ENCODE measurements at places on chromosomes 4 and X.

DNA sequence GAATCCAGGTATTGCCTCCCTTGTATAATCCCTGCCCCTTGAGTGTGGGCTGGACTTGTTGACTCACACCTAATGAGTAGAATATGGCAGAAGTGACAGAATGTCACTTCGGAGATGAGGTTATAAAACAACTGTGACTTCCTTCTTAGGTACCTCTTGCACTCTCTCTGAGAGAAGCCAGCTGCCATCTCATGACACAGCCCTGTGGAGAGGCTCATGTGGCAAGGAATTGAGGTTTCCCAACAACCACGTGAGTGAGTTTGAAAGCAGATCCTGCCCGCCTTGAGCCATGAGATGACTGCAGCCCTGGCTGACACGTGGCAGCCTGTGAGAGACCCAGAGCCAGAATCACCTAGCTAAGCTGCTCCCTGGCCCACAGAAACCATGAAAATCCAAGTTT lies 13.5 kb downstream of the ASB11 start:
- no peak for DNase-seq

GRCh38 chr4:163590103-163590502 lies 95.6 kb downstream of the TMA16 start:
- DNase-seq = no peak

DNA sequence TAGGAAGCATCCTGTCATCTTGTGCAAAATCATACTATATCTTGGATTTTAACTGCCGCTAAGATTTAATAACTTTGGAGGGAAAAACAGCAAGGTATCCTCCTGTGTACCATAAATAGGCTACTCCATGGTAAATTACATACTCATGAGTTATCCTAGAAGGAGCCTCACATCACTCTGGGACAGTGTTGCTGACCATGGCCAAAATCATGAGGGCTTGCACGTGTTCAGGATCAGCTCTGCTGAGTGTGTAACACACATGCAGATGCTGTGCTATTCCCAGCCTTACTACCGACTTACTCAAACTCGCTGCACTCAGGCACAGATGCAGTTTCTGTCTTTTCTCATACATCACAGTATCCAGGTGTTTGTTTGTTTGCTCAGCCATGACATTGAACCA lies 56.6 kb downstream of the DKK2 start:
- no peak for DNase-seq

DNA sequence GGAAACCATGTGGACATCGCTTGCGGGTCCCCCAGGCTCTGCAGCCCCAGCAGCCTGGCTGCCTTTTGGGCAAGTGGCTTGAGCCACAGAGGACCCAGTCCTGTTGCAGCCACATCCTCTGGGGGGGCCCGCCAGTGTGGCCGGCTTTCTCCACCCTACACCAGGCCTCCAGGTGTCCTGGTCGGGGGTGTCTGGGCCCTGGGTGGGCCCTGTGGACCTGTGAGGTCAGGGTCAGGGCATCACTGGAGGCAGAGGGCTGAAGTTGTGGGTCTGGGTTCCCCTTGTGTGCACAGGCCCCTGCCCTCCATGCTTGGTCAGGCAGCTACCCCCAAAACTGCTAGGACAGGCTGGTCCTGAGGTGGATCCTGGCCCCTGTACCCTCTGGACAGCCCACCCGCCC lies 3.3 kb upstream of the MSANTD1 start:
- DNase-seq = no peak

- DNase-seq = no peak
Measured at GRCh38 chr4:54199919-54200318, 29.2 kb upstream of the PDGFRA start.

GRCh38 chr4:24730256-24731001 lies 64.9 kb upstream of the SOD3 start:
- no peak for DNase-seq

GRCh38 chr4:133154725-133155124 lies 5.6 kb downstream of the PCDH10 start:
- no peak for DNase-seq

- DNase-seq = no peak
Measured at GRCh38 chr4:47145630-47146029, 114.3 kb downstream of the GABRB1 start.

GRCh38 chr4:77226939-77227705 lies 70.1 kb downstream of the CCNG2 start:
- DNase-seq = no peak

DNA sequence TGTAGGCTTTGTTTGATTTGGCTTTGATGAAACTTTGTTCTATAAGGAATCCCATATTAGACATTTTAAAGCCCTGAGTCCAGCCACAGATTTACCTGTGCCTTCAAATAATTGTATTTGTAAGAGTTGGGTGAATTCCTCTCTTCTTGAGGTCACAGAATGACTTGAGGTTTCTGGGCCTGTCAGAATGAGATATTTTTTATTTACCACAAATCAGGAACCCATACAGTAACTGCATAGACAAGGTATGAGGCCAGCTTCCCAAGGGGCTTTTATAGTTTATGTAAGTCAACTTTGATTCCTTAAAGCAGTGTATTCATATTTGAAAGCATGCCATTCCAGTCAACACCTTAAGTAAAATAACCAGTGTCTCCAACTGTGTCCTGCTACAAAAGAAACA lies 29.1 kb upstream of the CXCL3 start:
- DNase-seq = no peak

DNA sequence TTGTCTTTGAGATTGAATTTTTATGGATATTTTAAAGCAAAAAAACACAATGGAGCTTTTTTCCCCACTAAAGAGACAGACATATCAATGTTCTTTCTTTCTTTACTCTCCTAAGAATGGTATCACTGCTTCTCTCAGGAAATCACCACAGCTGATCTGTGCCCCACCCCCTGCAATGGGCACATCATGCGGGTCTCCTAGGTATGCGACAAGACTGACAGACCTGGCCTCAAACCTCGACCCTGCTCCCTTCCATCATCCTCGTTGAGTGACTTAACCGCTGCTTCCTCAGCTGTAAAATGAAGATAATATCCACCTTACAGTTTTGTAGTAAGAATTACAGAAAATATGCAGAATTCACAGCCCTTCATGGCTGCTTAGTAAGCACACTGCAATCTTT lies 58.3 kb downstream of the LEF1 start:
- DNase-seq = no peak

GRCh38 chr4:141605425-141605856 lies 30.9 kb upstream of the IL15 start:
- DNase-seq = no peak

GRCh38 chr4:89556601-89557305 lies 249.2 kb upstream of the GPRIN3 start:
- no peak for DNase-seq

DNA sequence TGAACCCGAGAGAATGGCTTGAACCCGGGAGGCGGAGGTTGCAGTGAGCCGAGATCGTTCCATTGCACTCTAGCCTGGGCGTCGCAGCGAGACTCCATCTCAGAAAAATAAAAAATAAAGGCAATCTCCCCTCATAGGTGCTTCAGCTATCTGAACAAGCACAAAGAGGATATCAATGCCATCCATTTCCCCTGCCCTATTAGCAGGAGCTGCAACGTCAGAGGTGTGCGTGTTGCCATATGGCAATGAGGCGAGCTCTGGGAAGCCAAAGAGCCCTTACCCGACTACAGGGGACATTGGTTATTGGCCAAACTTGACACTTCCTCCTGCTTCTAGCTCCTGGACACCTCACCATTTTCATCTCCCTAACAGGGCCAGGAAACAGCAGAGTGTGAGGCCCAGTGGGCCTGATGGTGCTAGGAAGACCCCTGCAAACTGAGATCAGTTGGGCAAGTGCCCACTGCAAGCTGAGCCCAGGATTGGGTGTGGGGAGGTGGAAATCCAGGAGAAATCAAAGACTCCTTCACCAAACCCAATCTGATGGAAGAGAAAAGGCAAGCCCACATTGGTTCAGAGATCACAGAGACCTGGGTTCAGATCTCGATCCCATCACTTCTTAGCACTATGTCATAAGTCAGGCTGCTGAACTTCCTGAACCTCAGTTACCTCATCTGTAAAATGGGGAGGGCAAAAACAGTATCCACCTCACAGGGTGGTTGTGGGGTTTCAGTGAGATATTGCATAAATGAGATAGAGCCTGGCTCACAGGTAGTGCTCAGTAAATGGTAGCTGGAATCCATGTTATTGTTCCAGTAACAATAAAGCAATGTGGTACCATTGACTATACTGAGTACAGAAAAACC lies 21.2 kb downstream of the SLC25A5 start:
- no peak for DNase-seq

DNA sequence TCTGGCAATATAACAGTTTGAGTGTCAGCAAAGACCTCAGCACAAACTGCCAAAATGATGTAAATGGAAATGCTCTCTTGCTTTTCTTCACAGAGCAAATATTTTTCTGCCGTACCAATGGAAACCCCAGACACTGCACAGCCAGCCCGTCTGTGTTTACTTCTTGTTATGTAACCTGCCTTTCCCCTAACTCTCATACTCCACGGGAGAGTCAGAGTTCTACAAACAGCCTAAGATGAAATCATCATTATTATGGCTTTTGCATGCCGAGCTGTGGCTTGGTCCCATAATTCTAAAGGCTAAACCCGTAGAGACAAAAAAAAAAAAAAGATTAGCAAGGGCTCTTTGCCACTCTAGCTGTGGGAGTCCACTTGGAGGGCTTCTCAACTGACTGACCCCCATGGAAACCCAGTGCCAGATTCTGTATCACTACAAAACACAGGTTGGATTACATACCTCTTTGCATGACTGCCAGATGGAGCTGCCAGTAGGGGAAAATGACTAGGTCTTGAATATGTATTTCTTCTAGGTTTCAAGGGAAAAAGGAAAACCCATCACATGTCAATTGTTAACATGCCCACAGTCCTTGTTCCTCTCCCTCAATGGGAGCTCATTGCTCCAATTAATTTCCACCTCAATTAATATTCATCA lies 197.2 kb upstream of the CNKSR2 start:
- DNase-seq = no peak

DNA sequence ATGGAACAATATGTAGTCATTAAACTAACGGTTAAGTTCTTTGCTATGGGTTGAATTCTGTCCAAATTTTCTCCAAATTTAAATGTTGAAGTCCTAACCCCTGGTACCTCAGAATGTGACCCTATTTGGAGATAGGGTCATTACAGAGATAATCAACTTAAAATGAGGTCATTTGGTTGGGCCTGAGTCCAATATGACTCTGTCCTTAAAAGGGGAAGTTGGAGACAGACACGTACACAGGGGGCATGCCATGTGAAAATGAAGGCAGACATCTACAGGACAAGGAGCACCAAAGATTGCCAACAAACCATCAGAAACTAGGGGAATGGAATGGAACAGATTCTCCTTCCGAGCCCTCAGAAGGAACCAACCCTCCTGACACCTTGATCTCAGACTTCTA lies 492.0 kb upstream of the FTHL17 start:
- no peak for DNase-seq

- no peak for DNase-seq
Measured at GRCh38 chr4:143482840-143483239, 30.7 kb upstream of the SMARCA5 start.

DNA sequence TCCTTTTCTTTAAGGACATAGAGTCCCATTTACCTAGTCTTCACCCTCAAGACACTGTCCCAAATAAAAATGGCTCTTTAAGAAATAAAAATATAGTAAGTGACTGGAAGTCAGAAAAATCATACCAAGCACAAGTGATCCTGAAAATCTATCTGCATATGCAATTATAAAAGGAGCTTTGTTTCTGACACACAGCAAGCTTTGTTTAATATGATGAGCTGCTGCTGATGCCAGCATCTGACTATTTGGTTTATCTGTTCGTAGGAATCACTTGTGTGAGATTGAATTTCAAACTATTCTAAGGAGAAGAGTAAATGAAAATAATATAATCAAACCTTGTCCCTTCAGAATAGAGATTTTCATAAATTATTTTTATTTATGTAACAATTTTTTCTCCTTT lies 332.4 kb downstream of the PCDH7 start:
- DNase-seq = no peak

- no peak for DNase-seq
Measured at GRCh38 chrX:100687128-100687527, 43.1 kb downstream of the SRPX2 start.
